ENCODE measurements at places on chromosomes 12 and 14.

DNA sequence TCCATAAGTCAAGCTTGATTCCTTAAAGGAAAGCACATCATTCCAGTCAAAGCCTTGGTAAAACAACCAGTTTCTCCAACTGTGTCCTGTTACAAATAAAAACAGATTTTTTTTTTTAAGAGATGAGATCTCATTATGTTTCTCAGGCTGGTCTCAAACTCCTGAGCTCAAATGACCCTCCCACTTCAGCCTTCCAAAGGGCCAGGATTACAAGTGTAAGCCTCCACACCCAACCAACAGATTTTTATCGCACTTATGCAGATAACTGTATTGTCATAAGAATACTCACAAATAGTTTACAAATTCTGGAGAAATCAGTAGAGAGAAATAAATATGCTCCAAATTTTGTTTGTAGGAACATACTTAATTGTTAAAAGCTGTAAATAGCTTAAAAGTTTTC lies 56.2 kb upstream of the SLC2A13 start:
- no peak for DNase-seq

- peak; percentile 52 for DNase-seq
These were observed 11.6 kb downstream of the PLEKHG3 start for GRCh38 chr14:64715628-64716412.

DNA sequence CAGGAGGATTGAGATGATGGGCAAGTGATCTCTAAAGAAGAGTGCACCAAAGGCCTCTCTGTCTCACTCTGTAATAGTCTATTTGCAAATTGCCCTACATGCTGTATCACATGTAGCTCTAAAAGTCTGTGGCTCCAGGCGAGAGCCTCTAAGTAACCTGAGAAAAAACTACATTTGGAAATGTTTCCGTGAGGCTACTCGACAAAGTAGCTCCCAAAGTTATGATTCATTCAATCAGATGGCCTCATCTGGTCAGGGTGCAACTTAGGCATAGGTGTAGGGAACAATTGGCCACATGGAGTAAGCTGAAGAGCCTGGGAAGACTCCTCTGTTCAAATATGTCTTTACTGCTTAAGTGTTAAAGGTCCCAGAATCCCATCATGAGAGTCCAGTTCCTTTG lies 155.4 kb upstream of the PLEKHG7 start:
- DNase-seq, result no peak

DNA sequence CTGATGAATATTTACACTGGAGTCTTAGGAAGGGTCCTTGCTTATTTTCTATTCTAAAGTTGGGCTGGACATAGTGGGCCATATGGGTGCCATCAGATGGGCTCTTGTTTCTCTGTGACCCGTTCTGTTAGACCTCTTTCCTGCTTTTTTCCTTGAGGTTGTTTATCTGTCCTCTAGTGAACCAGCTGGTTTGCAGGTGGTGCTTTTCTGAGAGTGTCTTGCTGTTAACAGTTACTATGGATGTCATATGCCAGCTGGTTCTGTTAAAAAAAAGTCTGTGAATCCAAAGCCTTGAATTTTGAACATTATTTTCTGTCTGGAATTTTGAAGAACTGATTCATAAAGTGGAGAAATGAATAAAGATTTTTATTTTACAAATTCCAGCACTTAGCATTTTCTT lies 29.2 kb downstream of the ZC3H14 start:
- DNase-seq, result no peak

DNA sequence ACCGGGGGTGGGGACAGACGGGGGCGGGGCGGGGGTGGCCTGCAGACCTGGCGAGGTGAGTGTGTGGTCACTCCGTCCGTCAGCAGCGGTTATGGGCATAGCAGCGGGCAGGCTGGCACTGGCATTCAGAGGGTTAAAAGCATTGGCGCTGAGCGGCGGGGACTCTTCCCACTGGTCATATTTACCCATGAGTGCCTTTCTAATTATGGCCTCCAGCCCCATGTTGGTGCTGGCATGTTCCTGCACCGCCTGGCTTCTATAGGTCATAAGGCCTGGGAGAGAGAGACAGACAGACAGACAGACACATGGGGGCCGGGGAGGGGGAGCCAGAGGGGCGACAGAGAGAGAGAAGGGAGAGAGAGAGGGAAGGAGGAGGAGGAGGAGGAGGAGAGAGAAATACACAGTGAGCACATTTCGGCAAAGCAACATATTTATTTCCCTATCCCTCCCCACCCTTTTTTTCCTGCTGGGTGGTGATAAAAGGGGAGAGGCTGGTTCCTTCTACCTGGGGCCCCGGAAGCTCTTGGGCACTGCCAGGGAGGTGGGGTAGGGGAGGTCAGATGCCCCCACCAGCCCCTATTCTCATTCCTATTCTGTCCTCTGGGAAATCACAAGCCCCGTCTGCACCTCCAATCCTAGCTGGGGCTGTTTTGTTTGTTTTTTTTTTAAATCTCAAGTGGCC lies 32.6 kb downstream of the RFLNA start:
- no peak for DNase-seq

GRCh38 chr14:39229222-39229543 lies 4.5 kb upstream of the MIA2 start:
- no peak for DNase-seq

DNA sequence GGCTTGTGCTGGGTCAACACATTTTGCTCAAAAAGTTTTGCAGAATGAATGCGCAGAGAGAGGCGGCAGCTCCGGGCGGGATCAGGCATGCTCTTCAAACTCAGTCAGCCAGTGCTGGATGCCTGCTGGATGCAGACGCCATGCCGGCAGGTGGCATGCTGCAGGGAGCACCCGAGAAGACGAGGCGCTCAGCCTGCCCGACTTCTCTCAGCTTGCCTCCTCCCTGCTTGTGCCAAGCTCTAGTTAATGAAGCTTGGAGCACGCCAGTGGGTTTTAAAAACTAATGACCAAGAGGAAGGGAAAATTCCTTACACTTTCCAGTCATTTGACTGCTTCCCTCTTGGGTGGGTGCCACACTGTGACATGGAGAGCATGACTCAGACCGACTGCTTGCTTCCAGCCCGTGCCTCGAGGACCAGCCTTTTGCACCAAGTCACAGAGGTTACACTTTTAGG lies 39.8 kb downstream of the SLC24A4 start:
- peak; percentile 37 for DNase-seq

- no peak for DNase-seq
These were observed 126.8 kb downstream of the TRAFD1 start for GRCh38 chr12:112252184-112252583.

DNA sequence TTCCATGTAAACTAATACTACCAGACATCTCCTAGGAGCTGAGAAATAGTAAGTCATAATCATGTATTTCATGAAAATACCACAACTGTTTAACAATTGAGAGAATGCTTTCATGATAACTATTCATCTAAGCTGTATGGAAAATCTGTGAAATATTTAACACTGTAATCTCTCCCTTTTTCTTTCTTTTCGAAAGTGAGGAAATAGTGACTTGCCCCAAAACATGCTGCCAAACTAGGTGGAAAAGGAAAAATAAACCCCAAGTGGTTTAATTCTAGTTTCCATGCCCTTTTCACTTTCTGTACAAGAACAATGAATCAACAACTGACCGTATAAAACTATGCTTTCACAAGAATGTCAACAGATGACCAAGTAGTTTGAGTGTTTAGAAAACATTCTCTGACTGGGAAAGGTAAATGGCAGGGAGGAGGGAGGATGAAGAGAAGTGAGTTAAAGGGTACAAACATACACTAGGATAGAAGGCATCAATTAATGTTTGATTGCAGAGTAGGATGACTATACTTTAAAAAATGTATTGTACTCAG lies 147.5 kb upstream of the AVPR1A start:
- no peak for DNase-seq

Data from Calu3 (cell line).